Activated T-cell treated with anti-CD3 and anti-CD28 coated beads, Interleukin-2, amount 50 U/mL, for 1 hour (primary cell): ENCODE measurements at places on chromosomes 4 and X.

DNA sequence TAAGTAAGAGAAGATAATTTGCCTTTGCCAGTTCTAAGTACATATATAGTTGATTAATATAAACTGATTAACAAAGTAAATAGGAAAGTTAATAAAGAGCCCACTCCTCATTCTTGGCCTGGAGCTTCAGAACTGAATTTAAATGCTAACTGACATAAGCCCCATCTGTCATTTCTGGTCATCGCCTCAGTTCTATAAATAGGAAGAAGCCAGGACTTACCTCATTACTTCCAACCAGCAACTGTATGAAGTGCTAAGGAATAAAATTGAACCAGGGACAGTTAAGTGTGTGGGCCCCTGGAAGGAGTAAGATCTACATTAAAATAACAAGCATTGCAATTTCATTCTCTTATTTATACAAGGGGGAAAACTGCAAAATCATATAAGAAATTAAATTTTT, 52.0 kb upstream of the PDLIM5 start:
- DNase-seq = no peak

GRCh38 chr4:61246034-61246433, 45.9 kb downstream of the ADGRL3 start:
- no peak for DNase-seq

GRCh38 chr4:35639929-35640328, 604.4 kb downstream of the ARAP2 start:
- DNase-seq = no peak

DNA sequence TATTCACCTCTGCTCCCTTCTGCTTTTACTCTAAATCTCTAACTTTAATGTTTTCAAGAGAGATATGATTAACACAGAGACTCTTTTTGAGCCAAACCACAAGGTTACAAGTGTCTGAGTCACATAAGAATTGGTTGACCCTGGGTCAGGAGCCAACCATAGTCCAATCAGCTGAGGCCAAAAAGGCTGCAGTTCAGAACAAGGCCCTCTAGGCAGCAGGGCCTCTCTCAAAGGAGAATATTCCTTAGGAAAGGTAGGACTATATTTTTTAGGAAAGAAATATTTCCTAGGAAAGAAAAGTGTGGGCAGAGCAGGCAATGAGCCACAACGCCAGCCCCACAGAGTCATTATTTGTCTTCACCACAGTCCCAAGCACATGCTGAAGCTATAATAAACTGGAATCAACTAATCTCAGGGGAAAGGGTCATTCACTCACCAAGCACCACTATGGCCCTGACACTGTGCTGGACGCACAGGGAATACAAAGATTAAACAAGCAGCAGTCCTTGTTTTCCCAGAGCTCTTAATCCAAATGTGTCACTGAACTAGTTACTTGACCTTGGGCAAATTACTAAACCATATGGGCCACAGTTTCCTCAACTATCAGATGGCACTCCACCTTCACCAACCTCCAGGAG, 2.2 kb downstream of the ATP8A1 start:
- no peak for DNase-seq
